ENCODE measurements at places on chromosomes 6 and 20. TPM values are rescaled to one million over a fixed set of nuclear protein-coding genes. Genes with fewer than 3 reads are reported as not detected.

Gene C6orf58
- polyA plus RNA-seq: 0.06 TPM

Gene BPIFB2
- polyA plus RNA-seq: not detected

GRCh38 chr6:79617518-79617941, 13.6 kb upstream of the SH3BGRL2 start:
- no peak for DNase-seq

DNA sequence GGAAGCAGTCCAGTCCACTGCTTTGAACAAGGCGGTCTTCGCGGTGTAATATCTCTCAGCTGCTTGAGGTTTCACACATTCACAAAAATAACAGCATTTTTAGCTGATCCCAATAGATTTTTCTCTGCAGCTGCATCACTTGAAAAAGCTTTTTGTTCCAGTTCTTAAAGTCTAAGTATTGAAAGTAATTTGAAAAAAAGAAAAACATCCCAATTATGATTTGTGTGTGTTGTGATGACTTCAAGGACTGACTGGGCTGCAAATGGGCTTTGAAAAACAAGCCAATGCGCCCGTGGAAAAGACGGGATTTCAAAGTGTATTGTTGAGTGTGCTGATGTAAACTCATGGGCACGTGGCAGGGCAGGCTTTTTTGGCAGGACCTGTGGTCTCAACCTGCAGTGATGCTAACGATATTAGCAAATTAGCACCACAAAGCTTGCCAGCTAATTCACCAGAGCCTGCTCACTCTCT, 151.1 kb downstream of the TMEM242 start:
- DNase-seq: no peak

DNA sequence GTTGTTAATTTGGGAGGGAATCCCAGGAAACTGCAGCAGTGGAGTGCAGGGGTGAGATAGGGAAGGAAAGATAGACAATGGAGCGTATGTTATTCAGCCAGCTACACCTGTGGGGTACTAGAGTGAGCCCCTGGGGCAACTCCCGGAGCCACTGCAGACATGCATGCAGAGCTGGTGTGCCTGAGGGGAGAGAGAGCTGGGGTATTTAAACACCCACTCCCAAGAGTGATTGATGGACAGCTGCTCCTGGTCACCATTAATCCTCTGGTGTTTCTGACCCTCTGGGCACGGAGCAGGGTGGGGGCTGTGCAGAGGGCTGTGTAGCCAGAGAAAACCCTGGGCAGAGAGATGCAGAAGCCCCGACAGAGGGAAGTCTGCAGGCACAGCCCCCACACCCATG, 146.7 kb upstream of the CDH4 start:
- DNase-seq: no peak

GRCh38 chr20:8144282-8145245, 12.5 kb downstream of the PLCB1 start:
- DNase-seq: peak; percentile 53

- DNase-seq: no peak
These were observed 215.0 kb upstream of the PLCB4 start for GRCh38 chr20:8853805-8854338.

DNA sequence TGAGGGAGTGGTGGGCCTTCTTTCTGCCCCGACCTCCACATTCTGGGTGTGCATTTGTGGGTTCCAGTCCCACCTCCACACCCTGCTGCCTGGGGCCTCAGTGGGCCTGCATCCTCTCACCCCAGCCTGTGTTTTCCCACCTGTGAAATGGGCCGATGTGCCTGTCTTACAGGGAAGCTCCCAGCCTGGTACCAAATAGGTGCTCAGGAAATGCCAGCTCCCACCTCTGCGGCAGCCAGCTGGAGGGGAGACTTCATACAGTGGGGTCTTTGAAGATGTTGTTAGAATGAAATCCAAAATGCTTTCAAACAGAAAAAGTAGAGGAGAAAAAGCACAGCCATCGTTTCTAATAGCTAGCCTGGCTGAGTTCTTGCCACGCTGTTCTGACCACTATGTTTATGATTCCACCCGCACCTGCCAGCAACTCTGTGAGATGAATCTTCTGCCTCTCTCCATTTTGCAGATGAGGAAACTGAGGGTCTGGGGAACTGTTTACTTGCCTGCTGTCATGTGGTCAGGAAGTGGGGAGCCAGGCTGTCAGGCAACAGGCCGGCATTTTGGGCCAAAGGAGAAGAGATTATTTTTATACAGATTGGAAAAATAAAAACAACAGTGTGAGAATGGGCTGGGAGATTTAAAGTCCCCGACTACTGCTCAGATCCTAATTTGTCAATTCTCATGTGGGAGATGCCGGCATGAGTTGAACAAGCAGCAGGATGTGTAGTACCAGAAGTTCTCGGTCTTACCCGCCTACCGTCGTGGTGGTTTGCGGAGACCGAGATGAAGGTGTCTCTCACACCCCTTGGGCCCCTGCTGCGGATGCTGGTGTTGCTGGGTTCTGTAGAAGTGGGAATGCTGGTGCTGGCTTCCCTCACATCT, 4.6 kb downstream of the TMEM181 start:
- DNase-seq: no peak

GRCh38 chr6:75143191-75143590, 62.7 kb downstream of the COL12A1 start:
- peak; percentile 79 for DNase-seq

GRCh38 chr20:6311841-6312655, 189.2 kb upstream of the FERMT1 start:
- DNase-seq: no peak

DNA sequence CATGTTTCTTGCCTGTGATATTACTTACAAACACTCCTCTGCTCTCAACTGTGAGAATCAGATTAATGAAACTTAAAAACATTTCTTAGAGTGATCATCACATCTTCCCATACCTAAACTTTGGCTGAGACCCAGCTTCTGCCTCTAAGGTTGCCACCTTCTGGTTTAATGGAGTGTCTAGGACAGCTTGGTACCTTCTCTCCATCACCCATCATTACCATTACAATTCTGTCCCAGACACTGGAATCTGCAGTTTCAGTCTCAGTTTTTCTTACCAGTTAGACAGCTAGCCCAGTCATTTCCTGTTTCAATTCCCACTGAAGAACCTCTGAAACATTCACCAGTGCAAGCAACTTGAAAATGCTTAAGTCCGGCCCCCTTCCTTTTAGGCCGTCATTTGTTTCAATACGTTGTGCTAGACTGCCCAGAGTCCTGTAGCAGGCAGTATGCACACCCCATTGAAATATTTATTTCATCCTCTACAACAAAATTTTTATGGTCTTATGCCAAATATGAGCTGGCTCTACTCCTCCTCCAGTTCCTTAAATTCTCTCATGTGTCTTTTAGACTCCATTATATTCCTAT, 107.0 kb upstream of the FOXO3 start:
- DNase-seq: no peak

DNA sequence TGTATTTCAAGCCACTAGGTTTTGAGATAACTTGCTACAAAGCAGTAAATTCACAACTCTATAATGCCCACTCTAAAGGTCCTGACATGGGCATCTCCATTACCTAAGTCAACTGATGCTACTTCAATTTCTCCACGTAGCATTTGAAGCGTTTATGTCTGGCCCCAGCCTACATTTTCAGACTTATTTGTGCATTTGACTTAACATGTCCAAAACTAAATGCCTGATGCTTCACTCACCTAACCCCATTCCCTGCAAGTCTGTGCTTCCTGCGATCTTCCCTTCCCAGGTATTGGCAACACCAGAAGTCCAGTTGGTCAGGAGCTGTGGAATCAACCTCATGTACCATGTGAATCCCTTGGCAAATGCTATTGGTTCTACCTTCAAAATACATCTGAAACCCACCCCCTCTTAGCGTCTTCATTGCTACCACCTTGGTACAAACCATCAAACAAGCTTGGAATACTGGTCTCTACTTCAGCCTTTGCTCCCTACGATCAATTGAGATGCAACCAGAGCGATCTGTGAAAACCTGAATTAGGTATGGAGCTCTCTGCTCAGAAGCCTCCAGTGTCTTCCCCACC, 12.8 kb upstream of the ZNFX1 start:
- DNase-seq: no peak

GRCh38 chr20:44683263-44684046, 31.7 kb upstream of the CCN5 start:
- no peak for DNase-seq

- DNase-seq: no peak
These were observed 176.4 kb upstream of the AKAP12 start for GRCh38 chr6:151063352-151063751.

Measured in BJ (cell line).